ENCODE measurements at places on chromosomes 3 and 15.

GRCh38 chr3:184748219-184749135 is 36.6 kb upstream of the MAGEF1 start:
- DNase-seq = no peak

GRCh38 chr3:61537366-61537765 is 24.0 kb upstream of the PTPRG start:
- no peak for DNase-seq

DNA sequence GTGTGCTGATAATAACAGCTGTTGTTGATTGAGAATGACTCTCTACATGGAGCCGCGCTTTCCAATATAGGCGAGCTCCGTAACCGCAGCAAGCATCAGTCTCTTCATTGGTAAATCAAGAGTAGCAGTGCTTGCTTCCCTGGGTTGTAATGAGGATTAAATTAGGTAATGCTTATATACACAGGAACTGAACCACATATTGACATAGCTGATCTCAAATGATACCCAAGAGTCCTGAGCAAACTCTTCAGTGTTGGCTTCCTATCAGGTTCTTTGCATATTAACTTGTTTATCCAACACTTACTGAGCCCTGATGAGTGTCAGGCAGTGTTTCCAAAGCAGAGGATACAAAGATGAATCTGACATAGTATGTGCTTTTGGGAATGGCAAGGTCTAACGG is 46.4 kb upstream of the SLCO3A1 start:
- no peak for DNase-seq

- no peak for DNase-seq
Measured at GRCh38 chr3:194906970-194907629, 221.4 kb downstream of the FAM43A start.

DNA sequence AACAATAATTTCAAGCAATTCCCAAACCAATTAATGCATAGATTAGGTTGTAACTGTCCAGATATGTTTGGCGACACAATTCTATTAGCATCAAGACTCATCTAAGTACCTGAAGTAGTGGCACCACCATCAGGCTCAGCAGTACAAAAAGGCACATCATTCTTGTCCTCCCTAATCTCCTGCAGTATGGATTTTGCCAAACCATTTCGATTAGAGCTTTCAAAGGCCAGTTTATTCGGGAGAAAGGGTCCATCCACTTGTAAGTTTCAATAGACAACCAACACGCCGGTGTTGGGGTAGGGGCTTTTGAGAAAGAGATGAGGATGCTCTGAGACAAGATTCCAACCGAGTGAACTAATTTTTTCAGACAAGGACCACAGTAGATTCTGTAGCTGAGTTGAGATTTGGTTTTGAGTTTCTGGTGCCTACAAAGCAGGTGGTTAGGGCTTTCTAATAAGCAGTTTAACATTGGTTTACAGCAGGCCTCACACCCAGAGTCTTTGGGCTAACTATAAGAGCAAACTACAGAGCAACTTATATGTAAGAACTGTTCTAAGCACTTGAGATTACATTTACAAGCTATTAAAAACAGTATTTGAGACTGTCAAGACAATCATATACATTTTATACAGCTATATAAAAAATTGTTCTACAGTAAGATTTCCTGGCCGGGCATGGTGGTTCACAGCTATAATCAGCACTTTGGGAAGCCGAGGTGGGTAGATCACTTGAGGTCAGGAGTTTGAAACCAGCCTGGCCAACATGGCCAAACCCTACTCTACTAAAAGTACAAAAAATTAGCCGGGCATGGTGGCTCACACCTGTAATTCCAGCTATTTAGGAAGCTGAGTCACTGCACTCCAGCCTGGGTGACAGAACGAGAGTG is 4.5 kb downstream of the RPL22L1 start:
- DNase-seq = no peak
